AG08396 (cell line): ENCODE measurements at places on chromosomes 13 and 19.

- no peak for DNase-seq
These were observed 34.8 kb upstream of the C1QTNF9 start for GRCh38 chr13:24274452-24275021.

- DNase-seq, result no peak
These were observed 419.2 kb downstream of the OLFM4 start for GRCh38 chr13:53447863-53448262.

DNA sequence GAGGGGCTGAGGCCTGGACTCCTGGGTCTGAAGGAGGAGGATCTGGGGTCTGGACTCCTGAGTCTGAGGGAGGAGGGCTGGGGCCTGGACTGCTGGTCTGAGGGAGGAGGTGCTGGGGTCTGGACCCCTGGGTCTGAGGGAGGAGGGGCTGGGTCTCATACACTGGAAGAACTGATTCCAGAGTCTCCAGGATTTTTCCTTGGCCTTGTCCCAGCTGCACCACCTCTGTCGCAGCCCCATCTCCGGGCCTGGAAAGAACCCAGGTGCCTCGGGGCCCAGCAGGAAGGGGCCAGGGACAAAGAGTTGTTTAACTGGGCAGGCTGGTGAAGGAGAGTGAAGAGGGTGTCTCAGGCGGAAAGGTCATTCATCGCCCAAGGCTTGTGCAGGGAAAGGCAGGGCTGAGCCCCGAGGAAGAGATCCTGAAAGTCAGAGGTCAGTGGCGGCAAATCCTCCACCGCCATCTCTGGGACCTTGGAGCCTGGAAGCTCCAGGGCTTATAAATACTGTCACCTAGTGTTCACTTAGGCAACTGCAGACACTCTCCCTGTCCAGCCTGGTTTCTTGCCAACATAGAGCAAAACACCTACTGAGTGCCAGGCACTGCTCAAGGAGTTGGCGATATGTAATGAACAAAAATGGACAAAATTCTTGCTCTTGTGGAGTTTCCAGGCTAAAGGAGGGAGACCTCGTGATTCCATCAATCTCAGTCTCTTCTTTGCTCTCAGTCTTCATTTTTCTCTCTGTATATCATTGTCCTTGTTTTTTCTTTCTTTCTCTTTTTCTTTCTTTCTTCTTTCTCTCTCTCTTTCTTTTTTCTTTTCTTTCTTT, 4.4 kb upstream of the KCNN4 start:
- DNase-seq, result peak; percentile 77

- no peak for DNase-seq
These were observed 26.4 kb upstream of the ZNF181 start for GRCh38 chr19:34707661-34708060.

DNA sequence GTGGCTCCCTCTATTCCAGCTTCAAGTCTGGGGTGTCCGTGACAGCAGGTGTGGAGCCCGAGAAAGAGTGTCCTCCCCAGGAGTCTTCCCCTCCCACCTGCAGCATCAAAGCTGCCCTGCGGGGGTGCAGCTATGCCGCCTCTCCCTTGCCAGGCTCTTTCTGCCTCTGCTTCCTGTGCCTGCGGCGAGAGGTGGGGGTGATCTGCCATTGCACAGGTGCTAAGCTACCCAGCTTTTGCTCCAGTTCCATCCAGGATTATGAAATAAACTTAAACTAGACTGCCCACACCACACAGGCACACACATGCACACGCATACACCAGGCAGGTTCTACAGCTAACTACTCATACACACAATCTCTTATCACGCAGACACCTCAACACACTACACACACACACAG, 104.7 kb upstream of the CLDN10 start:
- DNase-seq, result no peak

DNA sequence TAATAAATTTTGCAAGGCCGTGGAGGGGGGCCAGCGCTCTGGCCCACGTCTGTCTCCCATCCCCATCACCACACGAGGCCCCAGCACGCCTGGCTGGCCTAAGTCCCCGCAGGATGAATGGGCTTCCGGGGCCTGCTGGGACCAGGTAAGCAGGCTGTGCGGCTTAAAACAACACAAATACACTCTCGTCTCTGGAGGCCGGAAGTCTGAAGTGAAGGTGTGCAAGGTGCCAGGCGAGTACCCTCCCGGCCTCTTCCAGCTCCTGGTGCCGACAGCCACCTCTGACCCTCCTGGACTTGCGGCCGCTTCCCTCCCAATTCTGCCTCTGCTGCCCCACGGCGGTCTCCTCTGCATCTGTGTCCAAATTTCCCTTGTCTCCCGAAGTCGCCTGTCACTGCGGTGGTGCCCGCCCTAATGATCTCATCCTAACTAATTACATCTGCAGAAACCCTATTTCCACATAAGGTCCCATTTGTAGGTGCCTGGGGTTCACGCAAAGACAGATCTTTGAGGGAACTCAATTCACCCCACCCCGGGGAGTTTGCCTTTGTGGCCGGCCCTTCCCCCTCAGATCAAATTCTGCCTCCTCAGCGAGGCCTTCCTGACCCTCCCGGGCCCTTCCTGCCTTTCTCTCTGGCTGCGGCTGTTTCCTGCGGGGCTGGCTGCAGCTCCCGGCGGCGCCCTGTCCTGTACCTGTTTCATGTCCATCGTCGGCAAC, 8.1 kb upstream of the PTBP1 start:
- DNase-seq, result no peak

DNA sequence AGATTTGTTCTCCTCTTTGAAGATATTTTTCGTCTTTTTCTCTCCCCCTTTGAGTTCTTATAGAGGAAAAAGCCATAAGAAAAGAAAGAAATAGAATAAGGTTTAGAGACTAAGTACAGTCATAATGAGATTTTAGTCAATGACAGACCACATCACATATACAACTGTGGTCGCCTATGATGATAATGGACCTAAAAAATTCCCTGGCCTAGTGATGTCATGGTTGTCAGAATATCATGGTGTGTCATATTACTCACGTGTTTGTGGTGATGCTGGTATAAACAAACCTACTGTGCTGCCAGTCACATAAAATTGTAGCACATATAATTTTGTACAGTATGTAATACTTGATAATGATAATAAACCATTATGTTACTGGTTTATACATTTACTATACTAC, 1096.1 kb downstream of the OLFM4 start:
- no peak for DNase-seq

- no peak for DNase-seq
These were observed 4.9 kb downstream of the ARHGEF7 start for GRCh38 chr13:111119966-111120365.

DNA sequence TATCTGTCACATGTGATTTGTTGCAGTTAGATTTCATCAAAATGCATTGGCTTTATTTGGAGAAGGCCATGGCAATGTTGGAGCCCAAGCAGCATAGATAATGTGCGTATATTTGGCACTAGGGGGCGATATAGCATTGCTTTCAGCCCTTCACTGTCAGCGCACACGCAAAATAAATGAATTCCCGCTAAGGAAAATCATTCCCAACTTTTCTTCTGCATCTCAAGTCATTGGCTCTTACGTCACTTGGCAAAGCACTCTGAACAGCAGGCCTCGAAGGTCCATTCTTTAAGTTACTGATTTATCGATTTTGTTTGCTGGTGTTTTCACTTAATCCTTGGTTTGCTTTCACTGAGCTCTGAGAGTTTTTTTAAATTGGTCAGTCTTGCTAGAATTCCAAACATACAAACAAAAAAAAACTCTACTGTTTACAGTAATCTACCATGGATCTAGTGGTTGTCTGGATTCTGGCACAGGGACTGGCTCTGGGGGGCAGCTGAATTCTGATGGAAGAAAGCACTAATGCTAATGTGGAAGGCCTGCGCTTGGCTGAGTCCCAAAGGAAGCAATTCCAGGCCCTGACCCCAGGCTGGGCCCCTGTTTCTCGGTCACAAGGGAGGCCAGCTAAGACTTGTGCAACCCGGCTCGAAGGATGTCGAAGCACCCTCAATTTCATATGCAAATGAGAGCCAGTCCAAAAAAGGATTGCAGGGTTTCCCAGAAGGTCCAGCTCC, 97.7 kb upstream of the IPO5 start:
- DNase-seq, result peak; percentile 71

- DNase-seq, result peak; percentile 52
These were observed 638 bp downstream of the ADGRE5 start for GRCh38 chr19:14381689-14382474.

- no peak for DNase-seq
These were observed 190.8 kb downstream of the TEX29 start for GRCh38 chr13:111511219-111511732.

DNA sequence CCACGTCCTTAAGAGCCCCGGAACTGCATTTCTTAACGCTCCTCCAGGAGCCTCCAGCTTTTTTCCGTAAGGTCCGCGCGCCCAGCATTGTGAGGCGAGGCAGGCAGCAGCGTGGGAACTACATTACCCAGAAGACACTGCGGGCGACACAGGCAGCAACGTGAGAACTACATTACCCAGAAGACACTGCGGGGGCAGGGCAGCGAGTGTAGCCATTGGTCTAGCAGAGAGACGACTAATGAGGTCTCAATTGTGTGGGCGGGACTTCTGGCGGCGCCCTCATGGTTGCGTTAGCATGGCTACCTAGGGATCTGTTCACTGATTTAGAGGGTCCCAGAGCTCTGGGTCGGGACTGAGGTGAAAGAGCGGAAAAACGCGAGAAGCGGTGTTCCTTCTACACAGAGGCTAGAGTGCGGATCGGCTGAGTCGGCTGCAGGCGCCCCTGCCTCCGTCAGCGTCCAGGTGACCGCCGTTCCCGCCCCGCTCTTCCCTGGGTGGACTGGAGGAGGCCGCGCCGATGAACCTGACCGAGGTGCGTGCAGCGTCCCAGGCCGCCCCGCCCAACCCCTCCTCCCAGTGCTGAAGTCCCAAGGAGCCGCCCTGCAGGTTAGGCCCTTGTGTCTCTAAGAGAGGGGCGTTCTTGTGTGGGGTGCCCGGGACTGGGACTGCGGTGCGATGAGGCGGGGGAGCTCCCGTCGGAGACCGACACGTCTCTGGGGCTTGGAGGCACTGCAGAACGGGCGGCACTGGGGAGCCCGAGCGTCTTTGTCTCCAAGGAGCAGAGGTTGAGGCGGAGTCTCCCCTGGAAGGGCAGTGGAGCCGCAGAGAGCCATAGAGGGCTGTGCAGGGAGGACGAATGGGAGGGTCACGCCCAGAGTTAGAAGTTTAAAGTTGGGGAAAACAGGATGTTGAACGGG, at the start of gene ZNF749:
Gene ZNF749, plus strand, starts transcription at position 264 of the 917 bp plus-strand sequence. Its CDS starts 254 bp downstream, at position 518.
- DNase-seq, result peak; percentile 97

DNA sequence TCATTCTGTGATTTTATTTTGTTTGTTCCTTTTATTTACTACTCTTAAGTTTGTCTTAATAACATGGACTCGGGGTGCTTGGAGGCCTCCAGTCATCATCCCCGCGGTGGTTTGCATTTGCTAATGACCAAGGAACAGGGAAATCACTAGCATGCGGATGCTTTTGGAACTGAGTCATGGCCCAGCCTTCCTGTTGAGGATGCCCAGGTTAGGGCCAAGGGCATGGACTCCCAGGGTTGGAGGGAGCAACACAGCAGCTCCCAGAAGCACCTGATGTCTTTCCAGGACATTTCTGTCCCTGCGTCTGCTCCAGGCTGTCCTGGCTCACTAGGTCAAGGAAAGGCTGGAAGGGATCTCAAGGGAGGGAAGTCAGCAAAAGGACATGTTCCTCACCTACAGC, 423.7 kb upstream of the TSHZ3 start:
- DNase-seq, result no peak

GRCh38 chr13:39254601-39255000, 216.3 kb downstream of the NHLRC3 start:
- no peak for DNase-seq

- DNase-seq, result peak; percentile 38
These were observed 13.6 kb upstream of the DACT3 start for GRCh38 chr19:46674416-46675178.

DNA sequence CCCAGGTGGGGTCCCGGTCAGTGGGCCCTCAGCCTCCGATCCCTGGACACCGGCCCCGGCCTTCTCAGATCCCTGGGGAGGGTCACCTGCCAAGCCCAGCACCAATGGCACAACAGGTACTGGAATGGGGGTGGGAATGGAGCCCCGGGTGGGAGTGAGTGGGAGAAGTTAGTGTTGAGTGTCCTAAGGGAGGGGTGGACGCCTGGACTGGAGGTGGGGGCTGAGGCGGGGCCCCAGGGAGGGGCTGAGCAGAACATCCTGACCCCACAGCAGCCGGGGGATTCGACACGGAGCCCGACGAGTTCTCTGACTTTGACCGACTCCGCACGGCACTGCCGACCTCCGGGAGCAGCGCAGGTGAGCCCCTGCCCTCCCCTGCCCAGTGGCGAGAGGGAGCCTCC, 17.7 kb downstream of the EPN1 start:
- no peak for DNase-seq

DNA sequence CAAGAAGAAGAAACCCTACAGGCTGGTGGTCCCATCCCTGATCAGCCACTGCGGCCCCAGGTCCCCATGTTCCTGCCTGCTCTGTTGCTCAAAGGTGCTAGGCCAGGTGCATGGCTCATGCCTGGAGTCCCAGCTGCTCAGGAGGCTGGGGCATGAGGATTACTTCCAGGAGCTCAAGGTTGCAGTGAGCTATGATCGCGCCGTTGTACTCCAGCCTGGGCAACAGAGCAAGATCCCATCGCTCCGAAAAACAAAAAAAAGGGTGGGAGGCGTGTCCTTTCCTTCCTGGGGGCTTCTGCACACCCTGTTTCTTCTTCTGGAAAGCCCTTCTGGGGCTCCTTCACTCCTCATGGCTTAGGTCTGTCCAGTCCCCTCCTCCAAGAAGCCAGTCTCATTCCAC, 11.9 kb upstream of the TINCR start:
- no peak for DNase-seq

- DNase-seq, result peak; percentile 90
These were observed at the start of gene GRIN3B for GRCh38 chr19:1000095-1000494. Gene GRIN3B (plus strand): TSS chr19:1000419. CDS start chr19:1000438, 19 bp downstream.

- DNase-seq, result no peak
These were observed 41.6 kb downstream of the GAS6 start for GRCh38 chr13:113822266-113822665.

GRCh38 chr13:80359778-80360452, 19.0 kb upstream of the SPRY2 start:
- no peak for DNase-seq

- DNase-seq, result no peak
These were observed 832.0 kb upstream of the SLITRK5 start for GRCh38 chr13:86839221-86839620.

- no peak for DNase-seq
These were observed 274.3 kb downstream of the MZT1 start for GRCh38 chr13:72453161-72453560.

- no peak for DNase-seq
These were observed 459.1 kb downstream of the DCT start for GRCh38 chr13:94020426-94020825.
